SK-N-DZ (cell line): ENCODE measurements at places on chromosomes 1 and 21.

DNA sequence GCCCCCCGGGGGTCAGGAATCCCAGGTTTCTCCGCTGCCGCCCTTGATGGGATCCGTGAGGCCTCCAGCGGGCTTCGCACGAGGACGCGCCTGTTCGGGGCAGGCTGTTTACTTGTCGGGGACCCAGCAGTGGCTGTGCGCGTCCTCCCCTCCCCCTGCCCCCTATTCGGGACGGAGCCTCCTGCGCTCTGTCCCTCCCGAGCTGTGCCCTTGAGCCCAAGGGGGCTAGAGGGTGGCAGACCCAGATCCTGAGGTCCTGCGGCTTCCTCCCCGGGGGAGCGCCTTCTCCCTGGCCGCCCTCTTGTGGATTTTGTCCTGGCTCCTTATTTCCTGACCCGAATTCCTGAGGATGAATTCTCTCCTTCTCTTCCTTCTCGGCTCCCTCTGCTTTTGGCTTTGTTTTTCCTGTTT is 38.4 kb downstream of the PIK3CD start:
- DNase-seq, result no peak

GRCh38 chr1:246404078-246404477 is 103.0 kb downstream of the SMYD3 start:
- DNase-seq, result no peak

- peak; percentile 62 for DNase-seq
These were observed 553 bp upstream of the STMN1 start for GRCh38 chr1:25906644-25907300.

- no peak for DNase-seq
These were observed 16.3 kb upstream of the PIGC start for GRCh38 chr1:172460177-172460576.

GRCh38 chr1:151920149-151920548 is 10.8 kb upstream of the THEM4 start:
- no peak for DNase-seq

DNA sequence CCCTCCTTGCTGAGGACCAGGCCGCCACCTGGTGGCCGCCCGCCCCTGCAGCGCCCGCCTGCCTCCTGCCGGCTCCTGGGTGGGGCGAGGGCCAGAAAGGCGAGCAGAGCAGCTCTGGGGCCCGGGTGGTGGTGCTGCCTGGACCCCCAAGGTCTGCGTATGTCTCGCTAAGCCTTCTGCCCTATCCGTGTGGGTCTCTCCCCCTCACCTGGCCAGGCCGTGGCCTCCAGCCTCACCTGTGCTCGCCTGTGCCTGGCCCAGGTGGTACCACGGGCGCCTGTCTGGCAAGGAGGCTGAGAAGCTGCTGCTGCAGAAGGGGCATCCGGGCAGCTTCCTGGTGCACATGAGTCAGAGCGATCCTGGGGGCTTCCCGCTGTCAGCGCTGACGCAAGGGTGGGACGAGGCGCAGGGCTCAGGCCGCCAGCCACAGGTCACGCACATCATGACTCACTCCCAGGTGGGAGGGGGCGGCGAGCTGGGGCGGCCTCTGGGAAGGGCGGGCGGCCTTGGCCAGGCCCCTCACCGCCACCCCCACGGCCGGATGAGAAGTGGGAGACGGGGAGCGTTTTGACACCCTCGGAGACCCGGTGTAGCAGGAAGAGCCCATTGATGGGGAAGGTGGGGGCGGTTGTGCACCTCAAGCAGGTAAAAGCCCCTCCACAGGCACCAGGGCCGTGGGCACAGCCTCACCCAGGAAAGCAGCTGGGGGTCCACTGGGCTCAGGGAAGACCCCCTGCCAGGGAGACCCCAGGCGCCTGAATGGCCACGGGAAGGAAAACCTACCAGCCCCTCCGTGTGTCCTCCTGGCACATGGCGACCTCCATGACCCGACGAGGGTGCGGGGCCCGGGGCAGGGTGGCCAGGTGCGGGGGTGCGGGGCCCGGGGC is 9.9 kb downstream of the RNF223 start:
- peak; percentile 33 for DNase-seq

DNA sequence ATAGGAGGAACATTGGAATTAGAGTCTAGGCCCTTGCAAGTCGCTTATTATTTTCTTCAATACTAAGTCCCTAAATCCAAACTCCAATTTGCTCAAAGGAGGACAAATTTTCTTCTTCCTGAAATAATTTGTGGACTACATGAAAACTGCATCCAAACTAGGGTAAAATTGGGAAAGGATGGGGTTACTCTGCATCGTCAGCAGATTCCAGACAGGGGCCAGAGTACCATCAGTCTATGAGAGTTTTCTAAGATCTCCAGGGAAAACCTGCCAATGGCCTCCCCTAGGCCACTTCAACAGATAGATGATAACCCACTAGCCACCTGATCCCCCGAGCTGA is 508 bp downstream of the HEYL start:
- no peak for DNase-seq

GRCh38 chr1:42117214-42117613 is 36.0 kb upstream of the GUCA2B start:
- no peak for DNase-seq

GRCh38 chr1:58397187-58397820 is 149.2 kb downstream of the OMA1 start:
- no peak for DNase-seq

GRCh38 chr1:113170519-113170918 is 97.5 kb downstream of the LRIG2 start:
- no peak for DNase-seq

DNA sequence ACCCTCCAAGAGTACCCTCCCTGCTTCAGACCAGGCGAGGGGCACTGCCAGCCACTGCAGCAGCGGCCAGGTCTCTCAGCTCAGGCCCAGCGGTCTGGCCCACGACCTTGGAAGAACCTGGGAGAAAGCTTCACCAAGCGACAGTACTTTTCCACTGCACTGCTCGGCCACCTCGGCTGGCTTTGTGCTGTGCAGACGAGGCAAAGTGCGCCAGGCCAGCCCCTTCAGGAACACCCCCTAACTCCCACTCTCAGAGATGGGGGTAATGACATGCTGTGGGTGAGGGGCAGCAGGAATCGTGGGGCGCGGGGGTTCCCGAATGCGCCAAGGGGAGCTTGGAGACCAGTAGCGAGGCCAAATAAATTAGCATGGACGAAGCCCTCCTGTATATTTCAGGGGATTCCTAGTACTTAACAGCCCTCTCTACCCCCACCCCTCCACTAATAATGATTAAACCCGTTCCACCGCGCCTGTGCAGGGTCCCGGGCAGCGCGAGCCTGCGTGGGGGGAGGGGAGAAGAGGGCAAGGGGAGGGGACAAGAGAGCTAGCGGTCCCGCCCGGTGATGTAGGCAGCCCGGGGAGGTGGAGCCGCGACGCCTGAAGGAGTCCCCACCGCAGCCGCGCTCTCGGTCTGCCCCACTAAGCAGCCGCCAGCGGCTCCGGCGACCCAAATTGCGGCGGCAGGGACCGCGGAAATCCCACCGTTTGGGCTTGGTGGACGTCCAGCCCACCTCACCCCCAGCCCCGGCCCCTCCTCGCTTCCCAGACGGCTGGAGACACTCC is at the start of gene FAM43B:
TSS of gene FAM43B (plus strand) at position 629 of the 783 bp plus-strand sequence. CDS start 401 bp downstream, outside the sequence.
- peak; percentile 22 for DNase-seq

DNA sequence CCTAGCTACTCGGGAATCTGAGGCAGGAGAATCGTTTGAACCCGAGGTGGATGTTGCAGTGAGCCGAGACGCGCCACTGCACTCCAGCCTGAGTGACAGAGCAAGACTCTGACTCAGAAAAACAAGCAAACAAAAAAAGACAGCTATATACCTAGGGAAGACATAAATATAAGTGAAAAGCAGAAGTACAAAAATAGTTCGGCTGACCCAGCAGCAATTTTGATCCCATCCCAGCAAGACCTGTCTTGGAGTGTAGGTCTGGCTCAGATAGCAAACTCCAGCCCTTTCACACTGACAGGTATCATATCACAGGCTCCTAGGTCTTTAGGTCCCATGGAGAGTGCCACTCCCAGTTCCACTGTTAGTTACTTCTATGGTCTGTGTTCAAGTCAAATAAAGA is 14.6 kb downstream of the MTX1 start:
- no peak for DNase-seq

DNA sequence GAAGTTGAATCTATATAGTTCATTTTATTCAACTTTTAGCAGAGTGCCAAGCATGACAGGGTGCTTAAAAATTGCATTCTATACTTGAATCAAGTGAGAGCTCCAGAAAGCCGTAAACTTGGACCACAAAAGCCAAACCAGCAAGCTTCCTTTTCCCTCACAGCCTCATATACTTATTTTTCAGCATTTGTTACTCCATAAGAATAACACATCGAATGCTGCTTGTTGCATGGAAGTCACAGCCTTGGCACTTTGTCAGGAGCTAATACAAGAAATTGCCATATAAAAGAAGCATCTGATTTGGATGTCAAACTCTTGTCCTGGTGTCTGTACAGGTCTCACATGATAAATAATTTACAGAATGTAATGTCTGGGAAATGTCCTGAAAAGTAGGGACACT is 87.4 kb downstream of the PLXNA2 start:
- DNase-seq, result no peak

DNA sequence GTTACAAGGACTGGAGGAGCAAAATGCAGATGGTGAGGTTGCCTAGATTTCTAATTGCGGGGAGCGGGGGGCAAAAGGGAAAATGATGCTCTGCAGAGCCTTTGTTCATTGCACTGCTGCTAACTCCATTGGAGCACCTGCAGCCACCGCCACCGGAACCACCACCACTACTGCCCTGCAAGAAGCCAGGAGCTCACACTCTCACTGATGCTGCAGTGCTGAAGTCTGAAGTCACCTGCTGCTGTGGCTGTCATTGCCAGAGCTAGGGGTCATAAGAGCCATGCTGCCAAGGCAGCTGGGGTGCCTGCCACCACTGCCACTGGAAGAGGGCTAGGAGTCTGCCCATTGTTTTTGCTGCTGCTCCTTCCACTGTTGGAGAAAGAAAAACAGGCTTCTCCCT is 7.3 kb upstream of the HPCAL4 start:
- DNase-seq, result no peak

DNA sequence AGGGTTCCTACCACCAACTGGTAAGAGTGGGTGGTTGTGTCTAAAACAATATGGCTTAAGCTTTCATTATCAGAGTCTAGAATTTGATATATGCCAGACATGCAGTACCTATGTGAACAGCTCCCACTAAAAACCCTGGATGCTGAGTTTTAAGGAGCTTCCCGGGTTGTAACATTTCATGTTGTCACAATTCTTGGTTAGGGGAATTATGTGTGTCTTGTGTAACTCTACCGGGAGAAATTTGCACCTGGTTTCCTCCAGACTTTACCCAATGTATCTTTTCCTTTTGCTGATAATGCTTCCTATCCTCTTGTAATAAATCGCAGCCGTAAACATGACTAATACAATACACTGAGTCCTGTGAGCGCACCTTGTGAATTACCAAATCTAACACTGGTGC is 48.3 kb downstream of the ARID4B start:
- no peak for DNase-seq

GRCh38 chr1:16076865-16077238 is 3.4 kb upstream of the FAM131C start:
- DNase-seq, result peak; percentile 51

DNA sequence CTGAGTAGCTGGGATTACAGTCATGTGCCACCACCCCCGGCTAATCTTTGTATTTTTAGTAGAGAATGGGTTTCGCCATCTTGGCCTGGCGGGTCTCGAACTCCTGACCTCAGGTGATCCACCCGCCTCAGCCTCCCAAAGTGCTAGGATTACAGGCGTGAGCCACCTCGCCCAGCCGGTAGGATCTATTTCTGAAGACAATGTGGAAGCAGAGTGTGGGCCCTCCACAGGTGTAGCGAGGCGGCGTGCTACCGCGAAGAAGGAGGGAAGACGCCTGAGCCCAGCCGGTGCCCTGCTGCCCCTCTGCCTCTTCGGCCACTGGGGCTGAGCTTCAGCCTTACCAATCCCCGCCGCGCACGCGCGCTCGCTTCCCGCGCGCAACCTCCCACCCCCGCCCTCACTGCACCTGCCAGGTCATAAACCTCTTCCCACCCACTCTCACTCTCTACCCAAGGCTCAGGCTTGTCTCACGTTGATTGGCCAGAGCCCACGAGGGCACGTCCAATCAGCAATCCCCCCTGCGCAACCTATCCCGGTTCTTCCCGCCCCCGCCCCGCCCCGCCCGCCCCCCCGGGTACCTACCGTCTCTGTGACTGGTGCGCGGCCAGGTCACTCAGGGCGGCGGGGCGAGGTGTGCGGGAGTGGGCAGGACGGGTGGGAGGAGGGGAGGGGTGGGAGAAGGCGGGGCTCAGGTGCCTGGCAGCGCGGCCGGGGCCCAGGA is 409 bp upstream of the HOOK1 start:
- peak; percentile 92 for DNase-seq

DNA sequence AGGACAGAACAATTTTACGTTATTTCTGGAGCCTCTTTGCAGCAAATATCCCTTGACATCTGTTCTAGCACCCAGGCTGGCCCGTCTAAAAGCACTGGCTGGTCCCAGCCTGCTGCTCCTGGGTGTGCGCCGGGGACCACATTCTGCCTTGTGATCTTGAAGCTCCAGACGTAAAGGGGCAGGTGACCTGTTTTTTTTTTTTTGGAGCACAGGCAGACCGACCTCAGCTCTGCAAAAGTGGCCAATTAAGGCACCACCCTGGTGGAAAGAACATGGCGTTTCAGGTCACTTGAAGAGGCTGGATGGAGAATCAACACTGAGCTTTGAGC is 13.8 kb upstream of the CAMTA1 start:
- peak; percentile 6 for DNase-seq

- no peak for DNase-seq
These were observed 27.8 kb downstream of the SLC26A9 start for GRCh38 chr1:205915354-205915990.

DNA sequence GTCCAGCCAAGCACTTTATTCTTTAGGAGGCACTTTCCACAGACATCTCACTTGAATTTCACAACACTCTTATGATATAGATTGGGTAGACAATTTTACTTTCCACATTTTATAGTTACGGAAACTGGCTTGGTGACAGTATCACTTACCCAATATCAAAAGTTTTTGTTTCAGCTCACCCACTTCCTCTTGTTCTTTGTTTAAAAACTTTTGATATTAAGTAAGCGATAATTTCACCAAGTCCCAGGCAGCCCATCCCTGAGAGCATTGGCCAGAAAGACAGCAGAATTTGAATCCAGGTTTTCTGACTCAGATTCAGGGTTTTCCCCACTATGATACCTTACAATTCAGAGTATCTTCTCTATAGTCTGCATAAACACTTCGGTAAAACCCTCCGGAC is 60.0 kb downstream of the LRIG2 start:
- DNase-seq, result no peak

- no peak for DNase-seq
These were observed at the start of gene EVA1C for GRCh38 chr21:32412162-32413014. TSS of gene EVA1C (plus strand) at chr21:32412706. CDS start at chr21:32412854, 148 bp downstream.

DNA sequence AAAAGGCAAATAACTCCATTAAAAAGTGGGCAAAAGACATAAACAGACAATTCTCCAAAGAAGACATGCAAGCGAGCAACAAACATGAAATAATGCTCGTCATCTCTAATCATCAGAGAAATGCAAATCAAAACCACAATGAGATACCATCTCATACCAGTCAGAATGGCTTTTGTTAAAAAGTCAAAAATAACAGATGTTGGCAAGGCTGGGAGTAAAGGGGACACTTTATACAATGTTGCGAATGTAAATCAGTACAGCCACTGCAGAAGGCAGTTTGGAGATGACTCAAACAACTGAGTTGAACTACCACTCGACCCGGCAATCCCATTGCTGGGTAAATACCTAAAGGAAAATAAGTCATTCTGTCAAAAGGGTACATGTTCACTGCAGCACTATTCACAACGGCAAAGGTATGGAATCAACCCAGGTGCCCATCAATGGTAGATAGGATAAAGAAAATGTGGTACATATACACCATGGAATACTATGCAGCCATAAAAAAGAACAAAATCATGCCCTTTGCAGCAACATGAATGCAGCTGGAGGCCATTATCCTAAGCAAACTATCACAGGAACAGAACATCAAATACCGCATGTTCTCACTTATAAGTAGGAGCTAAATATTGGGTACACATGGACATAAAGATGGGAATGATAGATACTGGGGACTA is 25.9 kb downstream of the TSPAN2 start:
- no peak for DNase-seq
